ENCODE measurements at places on chromosomes 1 and 21.

- peaks cover 15% of the 10 kb centered on the region for H3K4me1 ChIP-seq
- H3K4me3 ChIP-seq: no peak overlapping the region
- peaks cover 80% of the 10 kb centered on the region for H3K36me3 ChIP-seq
- no peak overlapping the region for H3K27ac ChIP-seq
These were observed 33.9 kb upstream of the ASPM start for GRCh38 chr1:197180252-197180878.

GRCh38 chr21:42218836-42219605 lies at the start of gene ABCG1:
TSS of gene ABCG1 (plus strand) at chr21:42219140. CDS start at chr21:42219263, 123 bp downstream.
- peak; percentile 71 for DNase-seq
- H3K27me3 ChIP-seq: no peaks in the 10 kb centered on the region
- H3K27ac ChIP-seq: peak within 1 kb of the TSS; percentile 86
- H3K36me3 ChIP-seq: no peaks in the 10 kb centered on the region
- peak within 1 kb of the TSS; percentile 73 for H3K4me3 ChIP-seq
- H3K4me1 ChIP-seq: peaks cover 45% of the 10 kb centered on the region

GRCh38 chr1:45884700-45885099 lies 81.3 kb downstream of the MAST2 start:
- H3K36me3 ChIP-seq: no peaks in the 10 kb centered on the region
- DNase-seq: no peak
- no peak overlapping the region for H3K4me3 ChIP-seq
- H3K27me3 ChIP-seq: no peaks in the 10 kb centered on the region
- no peaks in the 10 kb centered on the region for H3K4me1 ChIP-seq
- no peak overlapping the region for H3K27ac ChIP-seq

DNA sequence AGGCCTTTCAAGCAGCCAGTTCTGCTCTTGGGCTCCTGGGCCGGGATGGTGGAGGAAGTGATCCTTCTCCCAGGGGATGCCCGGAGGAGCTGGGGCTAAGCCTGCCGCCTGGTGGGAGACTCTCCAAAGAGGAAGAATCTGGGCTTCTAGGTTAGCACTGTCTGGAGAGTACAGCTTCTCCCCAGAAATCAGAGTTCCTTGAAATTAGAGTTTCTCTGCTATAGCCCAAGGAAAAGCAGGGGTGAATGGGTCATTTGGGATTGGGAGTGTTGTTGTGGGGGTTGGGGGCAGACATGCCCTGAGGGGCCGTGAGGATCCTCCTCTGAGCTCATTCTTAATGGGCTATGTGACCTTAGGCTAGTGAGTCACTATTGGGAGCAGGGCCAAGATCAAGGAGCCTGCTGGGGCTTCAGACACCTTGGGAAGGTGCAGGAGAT lies 6.5 kb downstream of the LGR6 start:
- no peaks in the 10 kb centered on the region for H3K27me3 ChIP-seq
- H3K4me1 ChIP-seq: no peaks in the 10 kb centered on the region
- no peak overlapping the region for H3K4me3 ChIP-seq
- H3K27ac ChIP-seq: no peak overlapping the region
- no peak for DNase-seq
- H3K36me3 ChIP-seq: no peaks in the 10 kb centered on the region

All from lower lobe of right lung (tissue), 2 donors.